Hematopoietic multipotent progenitor cell treated with erythropoietin and hydrocortisone succinate and interleukin-3 and kit ligand, for 4 days (in vitro differentiated cells): ENCODE measurements at places on chromosomes 1 and 21.
A peak's percentile ranks its signal among the peaks of the same experiment; 100 is the strongest.

DNA sequence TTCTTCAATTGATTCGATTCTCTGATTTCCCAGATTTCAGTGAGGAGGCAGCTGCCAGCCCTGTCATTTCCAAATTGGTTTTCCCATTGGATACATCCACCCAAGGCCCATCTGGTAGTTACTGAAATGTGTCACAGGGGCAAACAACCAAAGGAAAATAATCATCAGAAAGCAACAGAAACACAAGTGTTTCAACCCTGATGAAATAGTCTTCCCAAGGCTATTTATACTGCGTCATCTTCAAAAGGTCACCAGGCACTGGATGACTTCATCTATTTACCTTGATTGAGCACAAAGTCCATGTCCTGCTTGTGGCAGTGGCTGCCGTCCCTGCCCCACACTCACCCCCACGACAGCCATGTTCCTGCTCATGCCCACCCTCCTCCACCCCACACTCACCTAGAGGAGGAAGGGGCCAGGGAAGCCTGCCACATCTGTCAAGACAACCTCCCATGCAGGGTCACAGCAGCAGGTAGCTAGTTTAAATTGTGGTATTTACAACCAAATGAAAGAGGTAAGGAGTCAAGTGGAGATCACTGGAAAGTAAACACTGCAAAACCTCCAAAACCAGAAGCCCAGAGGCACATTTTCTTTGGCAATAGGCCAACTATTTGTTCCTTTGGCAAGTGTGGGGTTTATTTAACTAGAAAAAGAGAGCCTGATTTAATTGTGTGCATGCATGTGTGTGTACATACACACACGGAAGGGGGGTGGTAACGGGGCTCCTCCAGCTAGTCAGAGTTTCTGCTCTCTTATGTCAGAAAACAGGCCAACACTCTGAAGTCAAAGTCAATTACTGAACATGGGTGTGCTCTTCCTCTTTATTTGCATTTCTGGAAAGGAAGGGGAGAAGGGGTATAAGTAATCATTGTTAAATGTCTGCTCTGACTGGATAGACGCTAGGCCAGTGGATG is 49.5 kb upstream of the RAB4A start:
- DNase-seq, result peak; percentile 28

- DNase-seq, result no peak
These were observed 21.0 kb downstream of the PRKAA2 start for GRCh38 chr1:56666112-56666608.

DNA sequence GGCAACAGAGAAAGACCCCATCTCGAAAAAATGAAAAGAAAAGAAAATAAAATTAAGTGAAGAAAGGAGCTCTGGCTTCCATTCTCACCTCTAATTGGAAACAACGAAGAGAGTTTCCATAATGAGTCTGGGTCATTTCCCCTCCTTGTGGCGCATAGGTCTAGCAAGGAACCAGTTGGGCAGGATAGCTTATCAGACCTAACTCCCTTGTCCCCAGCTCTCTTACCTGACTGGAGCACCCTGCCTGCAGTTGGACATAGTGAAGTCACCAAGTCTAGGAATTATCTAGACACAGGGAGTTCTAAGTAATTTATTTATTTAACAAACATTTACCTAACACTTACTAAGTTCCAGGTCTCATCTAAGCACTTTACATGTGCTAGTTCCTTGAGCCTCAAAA is 63.0 kb upstream of the RAB4A start:
- no peak for DNase-seq

GRCh38 chr1:17696417-17697301 is 58.5 kb upstream of the ACTL8 start:
- DNase-seq, result no peak
